GM12892 (cell line): ENCODE measurements at places on chromosomes 3 and 15.

DNA sequence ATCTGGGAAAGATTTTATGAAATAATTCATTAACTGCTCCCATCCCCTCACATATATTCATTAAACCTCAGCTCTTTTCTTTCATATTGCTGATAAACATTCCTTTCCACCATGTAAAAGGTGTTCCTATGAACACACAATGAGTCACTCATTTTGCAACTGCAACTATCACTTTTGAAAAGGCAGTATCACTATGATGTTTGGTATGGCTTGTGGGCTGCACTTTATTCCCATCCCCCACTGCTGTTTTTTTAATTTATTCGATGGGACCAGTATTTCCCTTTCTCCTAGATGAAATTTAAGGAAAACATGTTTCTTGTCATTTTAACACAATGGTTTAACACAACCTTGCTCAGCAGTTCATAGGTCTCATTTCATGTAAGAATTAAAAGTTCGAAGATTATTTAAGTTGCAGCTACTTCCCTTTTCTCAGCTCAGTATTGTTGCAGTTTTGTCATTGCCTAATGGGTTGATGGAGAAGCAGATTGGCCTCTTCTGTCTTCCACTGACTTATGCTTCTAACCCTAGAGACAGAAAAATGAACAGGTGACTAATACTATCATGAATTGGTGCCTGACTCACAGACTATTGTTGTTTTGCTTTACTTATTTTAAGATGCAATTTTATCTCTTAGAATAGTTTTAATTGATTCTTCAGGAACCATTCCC is 280.3 kb downstream of the ZPLD1 start:
- DNase-seq: peak; percentile 8

DNA sequence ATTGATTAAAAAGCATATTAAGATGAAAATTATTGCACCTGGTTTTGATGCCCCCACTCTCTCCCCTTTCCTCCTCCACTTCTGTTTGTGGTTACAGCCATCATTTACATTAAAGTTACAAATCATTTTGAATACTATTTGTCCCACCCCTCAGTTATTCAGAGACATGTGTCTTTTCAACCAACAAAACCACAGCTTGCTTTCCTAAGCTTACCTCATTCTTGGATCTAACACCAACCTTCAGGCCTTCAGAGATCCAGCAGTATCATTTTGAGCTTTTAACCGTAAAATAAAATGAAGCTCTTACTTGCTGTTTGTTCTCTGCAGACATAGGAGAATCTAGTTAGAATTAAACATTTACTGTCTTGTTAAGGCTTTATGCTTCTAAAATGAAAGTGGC is 4.7 kb downstream of the PXYLP1 start:
- DNase-seq: no peak

GRCh38 chr3:61035573-61035972 is 215.7 kb downstream of the FHIT start:
- no peak for DNase-seq

- peak; percentile 78 for DNase-seq
Observed at GRCh38 chr15:90184786-90185704, 16.1 kb upstream of the SEMA4B start.

GRCh38 chr3:42300013-42300412 is 34.0 kb upstream of the CCK start:
- DNase-seq: no peak

GRCh38 chr3:109154979-109155378 is 18.5 kb downstream of the C3orf85 start:
- no peak for DNase-seq

DNA sequence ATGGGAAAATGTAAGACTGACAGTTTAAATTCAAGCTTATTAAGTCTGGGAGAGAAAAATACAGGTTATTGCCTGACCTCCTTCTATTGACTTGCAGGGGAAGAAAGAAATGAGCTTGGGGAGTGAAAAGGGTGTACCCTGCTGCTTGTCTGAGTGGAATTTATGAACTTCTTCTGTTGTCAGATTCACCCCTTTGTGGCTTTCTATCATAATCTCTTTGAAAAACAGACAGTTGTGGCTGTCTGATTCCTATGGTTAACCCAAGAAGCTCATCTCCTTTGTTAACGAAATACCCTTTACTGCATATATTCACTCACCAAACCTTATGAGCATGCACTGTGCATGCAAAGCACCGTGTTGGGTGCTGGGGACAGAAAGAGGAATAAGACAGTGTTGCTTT is 22.5 kb downstream of the GPD1L start:
- DNase-seq: no peak

DNA sequence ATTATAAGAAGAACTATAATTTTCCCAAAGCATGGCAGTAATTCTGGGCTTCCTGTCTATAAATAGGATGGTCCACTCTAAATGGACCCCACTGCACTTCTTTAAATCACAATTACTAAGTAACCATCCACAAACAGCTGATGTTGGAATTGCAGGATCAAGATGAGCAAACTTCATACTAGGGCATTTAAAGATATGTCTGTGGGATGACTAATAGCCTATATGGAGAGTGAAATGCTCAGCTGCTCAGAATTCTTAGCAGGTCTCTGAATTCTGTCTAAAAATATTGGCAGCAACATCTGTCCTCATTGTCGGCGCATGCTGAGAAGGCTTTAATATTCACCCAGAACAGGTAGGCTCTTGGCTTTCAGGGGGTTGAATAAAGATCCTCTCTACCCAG is 140.4 kb downstream of the SATB1 start:
- DNase-seq: no peak

DNA sequence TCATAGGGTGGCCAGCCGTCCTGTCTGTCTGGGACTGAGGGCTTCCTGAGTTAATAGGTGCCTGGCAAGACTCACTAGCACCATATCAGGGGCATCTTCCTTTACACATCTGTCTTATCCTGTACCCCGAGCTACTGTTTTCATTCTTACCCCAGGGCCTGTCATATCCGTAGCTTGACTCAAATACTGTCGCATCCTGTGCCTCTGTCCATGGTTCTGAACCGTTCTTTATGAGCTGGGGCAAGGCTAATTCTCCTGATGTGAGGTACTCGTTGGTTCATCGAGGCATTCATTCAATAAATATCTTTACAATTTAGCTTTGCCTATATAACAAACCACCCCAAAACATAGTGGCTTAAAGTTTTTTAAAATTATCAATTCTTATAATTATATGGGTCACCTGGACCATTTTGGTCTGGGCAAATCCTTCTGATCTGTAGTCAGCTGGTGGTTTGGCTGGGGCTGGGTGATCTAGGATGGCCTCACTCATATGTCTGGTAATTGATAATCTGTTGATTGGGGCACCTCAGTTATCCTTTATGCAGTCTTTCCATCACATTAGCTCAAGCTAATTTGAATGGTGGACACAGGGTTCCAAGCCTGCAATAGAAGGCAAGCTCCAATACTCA is 121.2 kb downstream of the TLE3 start:
- no peak for DNase-seq
